ENCODE measurements at places on chromosomes 12 and 14.

GRCh38 chr14:102625564-102626296 lies 33.3 kb downstream of the RCOR1 start:
- no peak for DNase-seq

GRCh38 chr12:77686760-77687159 lies 143.9 kb upstream of the NAV3 start:
- no peak for DNase-seq

- no peak for DNase-seq
These were observed 265.0 kb upstream of the LRIG3 start for GRCh38 chr12:59185295-59185694.

- DNase-seq, result no peak
These were observed 328.8 kb downstream of the ADGRD1 start for GRCh38 chr12:131282292-131283080.

DNA sequence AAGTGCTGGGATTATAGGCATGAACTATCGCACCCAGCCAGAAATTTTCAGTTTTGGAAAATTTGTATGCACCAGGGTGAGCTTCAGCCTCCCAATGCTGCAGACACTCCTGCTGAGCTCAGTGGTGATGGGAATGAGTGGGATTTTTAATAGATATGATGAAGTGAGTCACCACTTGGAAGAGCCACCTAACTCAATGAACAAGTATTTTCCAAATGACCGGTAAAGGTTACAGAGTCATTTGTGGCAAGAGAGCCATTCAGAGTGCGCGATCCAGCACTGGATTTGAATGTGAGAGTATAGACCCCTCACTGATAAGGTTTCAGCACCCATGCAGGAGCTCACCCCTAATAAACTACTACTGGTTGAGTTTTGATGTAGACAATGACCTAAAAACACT lies 100.7 kb downstream of the PPP2R5C start:
- no peak for DNase-seq

- DNase-seq, result no peak
These were observed 94.1 kb downstream of the FBXL14 start for GRCh38 chr12:1500095-1500801.

- DNase-seq, result no peak
These were observed 347.7 kb downstream of the TMEM132D start for GRCh38 chr12:129556082-129556481.

- DNase-seq, result no peak
These were observed 19.0 kb downstream of the SUSD6 start for GRCh38 chr14:69630360-69630759.

DNA sequence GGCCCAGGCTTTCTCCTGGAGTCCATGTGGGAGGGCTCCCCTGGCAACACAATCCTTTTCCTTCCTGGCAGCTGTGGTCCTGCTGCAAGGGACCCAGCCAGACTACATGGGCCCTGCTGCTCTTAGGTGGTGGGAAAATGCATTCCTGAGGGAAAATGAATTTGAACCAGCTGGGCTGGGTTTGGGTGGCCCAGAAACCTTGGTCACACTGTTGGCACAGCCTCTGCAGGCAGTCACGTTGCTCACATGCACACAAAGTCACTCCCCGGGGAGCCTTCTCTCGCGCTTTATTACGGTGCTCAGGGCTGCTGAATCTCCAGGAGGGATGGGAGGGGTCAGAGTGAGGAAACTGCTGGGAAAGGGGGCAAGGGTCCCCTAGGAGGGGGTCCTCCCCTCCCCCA lies 17.2 kb downstream of the PLEKHG3 start:
- DNase-seq, result no peak

GRCh38 chr12:750366-751191 lies 1.8 kb upstream of the WNK1 start:
- no peak for DNase-seq

GRCh38 chr12:53983568-53983949 lies 1.4 kb upstream of the HOXC10 start:
- DNase-seq, result no peak

DNA sequence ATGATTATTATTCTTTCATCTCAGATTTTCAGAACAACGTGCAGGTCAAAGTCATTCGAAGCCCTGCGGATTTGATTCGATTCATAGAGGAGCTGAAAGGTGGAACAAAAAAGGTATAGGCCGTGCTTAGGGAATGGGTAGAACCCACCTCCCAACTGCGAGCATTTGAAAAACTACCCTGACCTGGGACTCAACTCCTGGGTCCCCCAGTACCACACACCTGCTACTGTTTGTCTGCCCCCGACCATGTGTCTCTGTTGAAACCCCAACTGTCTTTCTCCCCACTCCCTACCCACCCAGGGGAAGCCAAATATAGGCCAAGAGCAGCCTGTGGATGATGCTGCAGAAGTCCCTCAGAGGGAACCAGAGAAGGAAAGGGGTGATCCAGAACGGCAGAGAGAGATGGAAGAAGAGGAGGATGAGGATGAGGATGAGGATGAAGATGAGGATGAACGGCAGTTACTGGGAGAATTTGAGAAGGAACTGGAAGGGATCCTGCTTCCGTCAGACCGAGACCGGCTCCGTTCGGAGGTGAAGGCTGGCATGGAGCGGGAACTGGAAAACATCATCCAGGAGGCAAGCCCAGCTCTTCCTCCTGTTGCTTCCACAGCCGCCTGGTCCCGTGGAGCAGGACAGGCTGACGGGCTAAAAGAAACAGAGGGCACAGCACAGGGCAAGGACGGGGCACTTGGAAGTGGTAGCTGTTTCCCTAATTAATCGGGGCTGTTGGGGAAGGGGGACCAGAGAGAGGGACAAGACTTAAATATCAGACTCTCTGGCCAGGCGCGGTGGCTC lies 20.5 kb downstream of the AGAP2 start:
- no peak for DNase-seq

- no peak for DNase-seq
These were observed 17.4 kb downstream of the FOXN3 start for GRCh38 chr14:89399594-89400068.

DNA sequence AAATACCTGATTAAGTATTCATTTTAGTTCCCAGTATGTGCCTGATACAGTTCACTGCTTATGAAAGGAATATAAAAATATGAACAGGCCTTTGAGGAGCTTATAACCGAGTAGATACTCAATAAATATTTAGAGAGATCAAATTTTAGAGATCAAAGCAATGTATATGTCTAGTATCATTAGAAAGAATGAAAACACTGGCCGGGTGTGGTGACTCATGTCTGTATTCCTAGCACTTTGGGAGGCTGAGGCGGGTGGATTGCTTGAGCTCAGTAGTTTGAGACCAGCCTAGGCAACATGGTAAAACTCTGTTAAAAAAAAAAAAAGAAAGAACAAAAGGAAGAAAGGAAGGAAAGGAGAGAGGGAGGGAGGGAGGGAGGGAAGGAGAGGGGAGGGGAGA lies 113.2 kb upstream of the EEA1 start:
- DNase-seq, result no peak

DNA sequence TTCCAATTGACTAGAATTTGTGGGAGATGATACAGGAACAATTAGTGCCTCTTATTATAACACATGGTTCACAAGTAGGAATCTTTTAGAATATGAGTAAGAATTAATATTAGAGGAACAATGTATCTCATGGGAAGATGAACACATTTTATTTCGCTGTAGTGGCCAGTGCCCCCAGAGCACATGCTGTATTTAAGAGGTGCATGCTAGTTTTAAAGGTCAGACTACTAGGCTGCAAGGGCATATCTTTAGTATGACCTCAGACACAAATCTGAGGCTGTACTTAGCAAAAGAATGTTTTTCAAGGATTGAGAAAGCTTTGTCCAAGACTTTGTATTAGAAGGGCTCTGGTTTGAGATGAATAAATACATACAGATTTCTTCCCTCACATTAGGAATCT lies 586.9 kb downstream of the CCER1 start:
- DNase-seq, result no peak

GRCh38 chr12:127024791-127025190 lies 1242.2 kb upstream of the TMEM132C start:
- no peak for DNase-seq

- no peak for DNase-seq
These were observed 35.8 kb downstream of the BHLHE41 start for GRCh38 chr12:26088998-26089397.
